ENCODE measurements at places on chromosomes 16 and 17.

DNA sequence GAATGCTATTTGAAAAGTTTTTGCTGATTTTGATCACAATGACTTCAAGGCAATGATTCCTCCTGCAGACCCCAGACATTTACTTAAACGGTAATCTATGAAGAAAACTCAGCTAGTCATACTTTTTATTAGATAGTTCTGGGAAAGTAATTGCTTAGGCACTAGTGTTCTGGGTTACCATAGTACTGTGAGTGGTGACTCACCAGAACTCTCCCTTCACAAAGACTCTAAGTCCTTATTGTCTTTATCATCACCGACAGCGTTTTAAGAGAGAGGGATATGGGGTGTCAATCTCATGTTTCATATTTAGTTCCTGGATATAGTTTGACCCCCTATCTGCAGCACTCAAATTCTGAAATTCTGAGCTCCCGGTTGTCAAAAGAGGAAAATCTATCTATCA, 43.0 kb upstream of the CDH8 start:
- DNase-seq, result no peak

GRCh38 chr16:9047689-9048301, 43.6 kb upstream of the HAPSTR1 start:
- peak; percentile 41 for DNase-seq

DNA sequence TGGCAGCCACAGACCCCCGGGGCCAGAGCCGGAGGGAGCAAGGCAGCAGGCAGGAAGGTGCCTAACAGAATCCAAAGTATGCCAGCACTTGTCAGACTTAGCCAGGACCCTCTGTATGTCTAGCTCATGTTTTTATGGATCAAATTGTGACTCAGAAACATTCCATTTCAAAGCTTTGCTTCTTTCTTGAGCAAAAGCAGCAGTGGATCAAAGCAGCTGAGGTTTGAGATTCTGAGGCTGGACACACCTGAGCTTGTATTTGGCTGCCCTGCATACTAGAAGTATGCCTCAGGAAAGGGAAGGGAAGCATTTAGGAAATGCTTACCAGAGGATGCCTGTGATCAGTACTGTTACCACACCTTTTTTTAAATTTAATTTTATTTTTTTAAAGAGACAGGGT, 5.7 kb upstream of the MYO1C start:
- DNase-seq, result no peak

- no peak for DNase-seq
Observed at GRCh38 chr16:83579027-83579426, 228.8 kb upstream of the HSBP1 start.

DNA sequence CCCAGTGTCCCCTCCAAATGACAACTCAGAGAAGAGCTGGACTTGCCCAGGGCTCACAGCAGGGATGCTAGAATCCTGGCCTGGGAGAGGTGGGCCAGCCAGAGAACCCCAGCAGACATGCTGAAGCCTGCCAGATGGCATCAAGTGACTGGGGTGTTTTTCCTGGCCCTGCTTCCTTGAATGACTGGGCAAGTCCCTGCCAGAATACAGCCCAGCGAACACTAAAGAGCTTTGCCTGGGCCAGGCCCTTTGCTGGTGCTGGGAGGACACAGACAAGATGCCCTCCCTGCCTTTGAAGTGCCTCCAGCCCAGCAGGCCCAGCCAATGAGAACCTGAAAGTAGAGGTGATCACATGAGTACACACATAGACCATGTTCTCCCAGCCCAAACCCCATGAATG, 11.5 kb downstream of the ZNF319 start:
- no peak for DNase-seq

DNA sequence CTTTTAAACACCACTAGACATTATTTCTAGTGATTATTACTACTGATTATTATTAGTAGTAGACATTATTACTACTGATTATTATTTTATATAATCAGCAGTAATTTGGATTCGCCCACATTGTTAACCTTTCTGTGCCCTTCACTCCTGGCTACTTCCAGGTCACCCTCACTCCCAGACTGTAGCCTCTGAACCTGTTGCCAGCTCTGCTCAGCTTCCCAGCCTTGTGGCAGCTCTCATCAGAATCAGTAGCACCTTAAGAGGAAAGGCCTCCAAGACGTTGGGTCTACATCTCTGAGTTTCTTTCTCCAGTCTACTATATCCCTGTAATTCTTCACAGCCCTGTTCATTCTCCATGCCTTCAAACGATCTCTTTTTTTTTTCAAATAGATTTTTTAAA, 137.0 kb downstream of the KATNIP start:
- DNase-seq, result no peak

- DNase-seq, result no peak
Observed at GRCh38 chr16:85015481-85016187, 4.3 kb upstream of the ZDHHC7 start.

GRCh38 chr16:80806927-80807340, 2.5 kb upstream of the CDYL2 start:
- DNase-seq, result peak; percentile 65

- DNase-seq, result no peak
Observed at GRCh38 chr16:25426829-25427228, 169.2 kb upstream of the ZKSCAN2 start.

GRCh38 chr16:8113843-8114242, 476.5 kb downstream of the TMEM114 start:
- DNase-seq, result no peak

DNA sequence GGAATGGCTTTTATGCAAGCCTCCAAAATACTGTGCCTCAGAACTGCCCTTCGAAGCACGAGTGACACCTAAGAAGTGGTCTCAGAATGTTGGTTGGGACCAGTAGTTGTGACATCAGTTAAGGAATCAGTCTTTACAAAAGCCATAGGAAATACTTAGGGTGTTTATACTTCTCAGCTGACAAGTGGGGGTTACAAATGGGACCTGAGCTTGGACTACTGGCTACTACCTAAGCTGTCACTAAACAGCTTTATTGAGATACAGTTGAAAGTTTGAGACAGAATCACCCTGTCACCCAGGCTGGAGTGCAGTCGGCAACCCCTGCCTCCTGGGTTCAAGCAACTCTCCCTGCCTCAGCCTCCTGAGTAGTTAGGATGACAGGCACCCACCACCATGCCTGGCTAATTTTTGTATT, 5.0 kb downstream of the RPL19 start:
- no peak for DNase-seq

- no peak for DNase-seq
Observed at GRCh38 chr17:4751932-4752331, 12.2 kb upstream of the CXCL16 start.

GRCh38 chr16:18932243-18932987, 6.2 kb upstream of the SMG1 start:
- no peak for DNase-seq

Measured in stimulated activated naive CD8-positive, alpha-beta T cell treated with anti-CD3 and anti-CD28 coated beads, Interleukin-15, amount 100 ng/mL, for 72 hours (primary cell).